T-helper 1 cell treated with Interleukin-12 subunit alpha and Interleukin-12 subunit beta and Interleukin-4 antibody, amounts not matched to agents 30 ng/mL and 1 ng/mL, for 36 hours (primary cell): ENCODE measurements at places on chromosomes 16 and 17. TPM values are rescaled to one million over a fixed set of nuclear protein-coding genes. Genes with fewer than 3 reads are reported as not detected.

KRTAP4-6 gene
- not detected in 2 replicates for total RNA-seq

KRT33A gene
- not detected in 2 replicates for total RNA-seq

TPSAB1 gene
- not detected in 2 replicates for total RNA-seq

PITPNC1 gene
- 40.7 and 42.9 TPM in 2 replicates for total RNA-seq

IRX3 gene
- 2.8 and 3.6 TPM in 2 replicates for total RNA-seq

ZNF385C gene
- total RNA-seq: not detected in 2 replicates

BCL7C gene
- 26.3 and 26.7 TPM in 2 replicates for total RNA-seq

GRN gene
- total RNA-seq: 58.0 and 65.5 TPM in 2 replicates

TEX14 gene
- 0.44 TPM in 2 replicates for total RNA-seq

CCL7 gene
- total RNA-seq: not detected in 2 replicates

SYNRG gene
- total RNA-seq: 127 and 131 TPM in 2 replicates
